Activated T-cell treated with anti-CD3 and anti-CD28 coated beads for 1 hour (primary cell): ENCODE measurements at places on chromosomes 3 and 15.

DNA sequence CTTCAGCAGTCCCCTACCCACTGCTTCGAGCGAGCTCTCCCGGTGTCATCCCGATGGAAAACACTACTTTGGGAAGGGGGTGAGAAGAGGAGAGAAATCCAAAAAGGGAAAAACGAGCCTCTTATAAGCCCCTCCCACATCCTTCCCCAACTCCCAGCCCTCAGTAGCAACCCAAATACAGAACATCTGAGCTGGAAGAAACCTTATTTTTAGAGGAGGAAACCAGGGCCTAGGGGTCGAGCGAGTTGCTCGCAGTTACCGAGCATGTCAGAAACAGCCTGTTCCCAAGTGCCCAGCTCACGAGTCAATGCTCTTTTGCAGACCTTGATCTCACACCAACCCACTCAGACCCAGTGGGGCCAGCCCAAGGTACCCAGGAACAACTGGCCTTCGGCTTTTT lies 14.2 kb downstream of the RBPMS2 start:
- no peak for DNase-seq

GRCh38 chr3:172173316-172174254 lies 134.2 kb downstream of the FNDC3B start:
- no peak for DNase-seq

- DNase-seq: no peak
Measured at GRCh38 chr15:60620708-60621107, 141.8 kb upstream of the ICE2 start.

- no peak for DNase-seq
Measured at GRCh38 chr3:127053026-127053425, 70.1 kb downstream of the PLXNA1 start.

GRCh38 chr15:66655997-66656396 lies 46.0 kb upstream of the SMAD6 start:
- no peak for DNase-seq

- DNase-seq: no peak
Measured at GRCh38 chr3:64143409-64144130, 81.7 kb downstream of the PRICKLE2 start.

DNA sequence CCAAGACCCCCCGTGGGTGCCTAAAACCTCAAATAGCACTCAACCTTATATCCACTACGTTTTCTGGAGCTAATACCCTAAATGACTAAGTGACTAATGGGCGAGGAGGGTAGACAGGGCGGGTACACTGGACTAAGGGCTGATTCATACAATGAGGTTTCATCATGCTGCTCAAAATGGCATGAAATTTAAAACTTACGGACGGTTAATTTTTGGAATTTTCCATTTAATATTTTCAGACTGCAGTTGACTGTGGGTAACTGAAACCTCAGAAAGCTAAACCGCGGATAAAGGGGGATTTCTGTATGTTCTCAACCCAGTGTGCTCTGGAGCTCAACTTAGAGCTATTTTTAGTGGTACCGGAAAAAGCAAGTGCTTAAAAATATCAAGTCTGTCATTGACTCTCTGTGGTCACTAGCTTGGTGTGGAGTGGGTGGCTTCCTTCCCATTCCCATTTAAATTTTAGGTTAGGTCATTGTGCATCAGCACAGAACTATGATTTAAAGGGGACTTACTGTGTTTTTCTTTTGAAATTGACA lies 72.9 kb downstream of the LRRC28 start:
- no peak for DNase-seq

DNA sequence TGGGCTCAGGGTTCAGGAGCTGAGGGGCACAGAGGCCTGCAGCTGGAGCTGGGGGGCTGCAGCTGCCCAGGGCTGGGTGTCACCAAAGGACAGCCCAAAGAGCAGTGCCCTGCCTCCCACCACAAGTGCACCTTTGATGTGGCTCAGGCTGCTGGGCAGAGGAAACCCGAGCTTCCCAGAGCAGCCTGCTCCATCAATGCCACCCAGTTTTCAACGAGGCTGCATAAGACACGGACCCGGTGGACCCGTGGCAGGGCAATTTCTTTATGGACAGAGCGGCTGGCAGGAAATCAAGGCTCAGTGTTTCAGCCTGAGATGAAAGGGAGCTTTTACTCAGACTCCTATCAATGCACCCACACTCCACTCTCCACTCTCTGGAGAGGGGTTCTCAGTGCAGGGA lies 18.7 kb downstream of the SEMA5B start:
- DNase-seq: no peak

DNA sequence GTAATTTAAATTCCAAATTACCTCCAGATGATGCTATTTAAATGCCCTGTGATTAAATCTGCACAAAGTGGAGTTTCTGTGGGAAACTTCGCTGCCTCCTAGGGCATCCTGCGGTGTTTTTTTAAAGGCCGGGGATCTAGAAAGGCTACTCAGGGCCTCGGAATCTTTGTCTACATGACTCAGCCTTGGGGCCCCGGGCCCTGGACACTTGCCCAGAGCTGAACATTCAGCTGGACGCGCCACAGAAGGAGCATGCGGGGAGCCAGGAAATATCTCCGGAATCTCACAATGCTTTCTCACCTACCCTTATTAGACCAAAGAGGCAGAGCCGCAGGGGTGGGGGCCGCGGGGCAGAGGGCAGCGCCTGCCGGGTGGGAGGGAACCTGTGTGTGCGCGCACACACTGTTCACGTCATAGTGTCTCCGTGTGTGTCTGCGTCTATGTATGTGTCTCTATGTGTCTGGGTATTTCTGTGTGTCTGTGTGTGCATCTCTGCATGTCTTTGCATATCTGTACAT lies 145.5 kb upstream of the TPM1 start:
- DNase-seq: no peak

DNA sequence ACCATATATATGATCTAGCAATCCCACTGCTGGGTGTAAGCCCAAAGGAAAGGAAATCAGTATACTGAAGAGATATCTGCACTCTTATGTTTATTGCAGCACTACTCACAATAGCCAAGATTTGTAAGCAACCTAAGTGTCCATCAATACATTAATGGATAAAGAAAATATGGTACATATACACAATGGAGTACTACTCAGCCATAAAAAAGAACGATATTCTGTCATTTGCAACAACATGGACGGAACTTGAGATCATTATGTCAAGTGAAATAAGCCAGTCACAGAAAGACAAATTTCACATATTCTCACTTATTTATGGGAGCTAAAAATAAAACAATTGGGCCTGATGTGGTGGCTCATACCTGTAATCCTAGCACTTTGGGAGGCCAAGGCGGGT lies 21.9 kb upstream of the ARNT2 start:
- no peak for DNase-seq

- DNase-seq: no peak
Measured at GRCh38 chr3:112395181-112395895, 62.4 kb downstream of the CD200 start.

GRCh38 chr15:60591496-60592370 lies 112.8 kb upstream of the ICE2 start:
- DNase-seq: no peak

- no peak for DNase-seq
Measured at GRCh38 chr3:187852842-187853730, 107.8 kb upstream of the BCL6 start.

DNA sequence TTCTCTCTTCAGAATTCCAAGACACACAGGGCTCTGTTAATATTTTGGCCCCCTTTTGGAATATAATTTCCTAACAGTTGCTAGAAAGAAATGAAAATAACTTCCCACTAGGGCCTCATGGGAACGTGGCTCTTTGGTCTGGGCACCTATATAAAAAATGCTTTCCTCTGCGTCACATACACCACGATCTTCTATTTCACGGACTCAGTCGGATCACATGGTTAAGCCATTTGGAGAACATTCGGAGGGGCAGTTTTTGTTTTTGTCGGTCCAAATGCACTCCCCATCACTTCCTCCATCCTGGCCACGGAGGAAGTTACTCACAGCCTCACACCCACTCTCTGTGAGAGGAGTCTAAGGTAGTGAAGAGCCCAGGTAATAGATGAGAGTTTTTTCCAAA lies 21.0 kb downstream of the TMEM44 start:
- DNase-seq: no peak

DNA sequence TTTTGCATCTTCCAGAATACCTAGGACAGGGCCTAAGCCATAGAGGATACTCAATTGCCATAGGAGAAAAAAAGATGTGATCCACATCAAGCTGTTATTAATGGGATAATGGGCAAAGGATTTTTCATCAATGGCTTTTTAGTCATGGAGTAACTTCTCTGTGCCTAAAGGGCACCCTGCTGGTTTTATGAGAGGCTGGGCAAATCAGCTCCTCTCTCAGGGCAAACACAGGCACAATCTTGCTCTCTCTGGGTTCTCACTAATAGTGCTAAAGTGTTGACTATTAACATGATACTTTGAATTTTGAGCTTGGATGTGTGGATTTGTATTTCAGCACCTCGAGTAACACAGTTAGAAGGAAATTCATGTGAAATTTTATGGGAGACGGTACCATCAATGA lies 67.6 kb downstream of the GHSR start:
- DNase-seq: no peak

GRCh38 chr3:43638594-43639447 lies 17.0 kb upstream of the ANO10 start:
- DNase-seq: no peak
